ENCODE measurements at places on chromosomes 4 and X. TPM values are rescaled to one million over a fixed set of nuclear protein-coding genes. Genes with fewer than 3 reads are reported as not detected.

PRKG2 gene
- total RNA-seq: 1.2 TPM

CT45A1 gene
- not detected for total RNA-seq

GSX2 gene
- not detected for total RNA-seq

BEX5 gene
- total RNA-seq: 1.2 TPM

BGN gene
- 0.48 TPM for total RNA-seq

TEX13B gene
- not detected for total RNA-seq

GJB1 gene
- not detected for total RNA-seq

L1CAM gene
- 0.85 TPM for total RNA-seq

MAOB gene
- under 0.01 TPM for total RNA-seq

BCOR gene
- 15.6 TPM for total RNA-seq

CDKN2AIP gene
- total RNA-seq: 12.4 TPM

AR gene
- total RNA-seq: not detected

ERCC6L gene
- total RNA-seq: 0.48 TPM

FDCSP gene
- total RNA-seq: not detected

SASH3 gene
- not detected for total RNA-seq

FABP2 gene
- not detected for total RNA-seq

IL1RAPL1 gene
- total RNA-seq: not detected

CWH43 gene
- total RNA-seq: 7.2 TPM

KLB gene
- not detected for total RNA-seq

ABLIM2 gene
- total RNA-seq: 4.6 TPM

Data from tracheal epithelial cell (primary cell).